ENCODE measurements at places on chromosomes 5 and 9. TPM values are rescaled to one million over a fixed set of nuclear protein-coding genes. Genes with fewer than 3 reads are reported as not detected.

The NUDT12 gene
- total RNA-seq = 11.3 TPM

The DMRT3 gene
- not detected for total RNA-seq

The SH3PXD2B gene
- 24.1 TPM for total RNA-seq

The INSYN2B gene
- total RNA-seq = 5.2 TPM

The PCDHA1 gene
- not detected for total RNA-seq

The GAPT gene
- not detected for total RNA-seq

The OBP2B gene
- total RNA-seq = not detected

The ATP10B gene
- not detected for total RNA-seq

The FGFR4 gene
- 8.8 TPM for total RNA-seq

The C5 gene
- total RNA-seq = 2.8 TPM

The GPX3 gene
- total RNA-seq = 2.7 TPM

The PDLIM4 gene
- 59.6 TPM for total RNA-seq

The COL27A1 gene
- total RNA-seq = 4.5 TPM

The CDC20B gene
- total RNA-seq = not detected

The CNOT8 gene
- 56.5 TPM for total RNA-seq

The FST gene
- 84.3 TPM for total RNA-seq

The ZNG1C gene
- 11.9 TPM for total RNA-seq

The ACTBL2 gene
- 0.15 TPM for total RNA-seq

The PCDHGB2 gene
- total RNA-seq = 0.50 TPM

The PPP2R2B gene
- under 0.01 TPM for total RNA-seq

The MARCHF11 gene
- total RNA-seq = not detected

The HMMR gene
- total RNA-seq = 40.6 TPM

All from bronchus fibroblast of lung (primary cell).